AG04450 (cell line): ENCODE measurements at places on chromosomes 5 and 9.

DNA sequence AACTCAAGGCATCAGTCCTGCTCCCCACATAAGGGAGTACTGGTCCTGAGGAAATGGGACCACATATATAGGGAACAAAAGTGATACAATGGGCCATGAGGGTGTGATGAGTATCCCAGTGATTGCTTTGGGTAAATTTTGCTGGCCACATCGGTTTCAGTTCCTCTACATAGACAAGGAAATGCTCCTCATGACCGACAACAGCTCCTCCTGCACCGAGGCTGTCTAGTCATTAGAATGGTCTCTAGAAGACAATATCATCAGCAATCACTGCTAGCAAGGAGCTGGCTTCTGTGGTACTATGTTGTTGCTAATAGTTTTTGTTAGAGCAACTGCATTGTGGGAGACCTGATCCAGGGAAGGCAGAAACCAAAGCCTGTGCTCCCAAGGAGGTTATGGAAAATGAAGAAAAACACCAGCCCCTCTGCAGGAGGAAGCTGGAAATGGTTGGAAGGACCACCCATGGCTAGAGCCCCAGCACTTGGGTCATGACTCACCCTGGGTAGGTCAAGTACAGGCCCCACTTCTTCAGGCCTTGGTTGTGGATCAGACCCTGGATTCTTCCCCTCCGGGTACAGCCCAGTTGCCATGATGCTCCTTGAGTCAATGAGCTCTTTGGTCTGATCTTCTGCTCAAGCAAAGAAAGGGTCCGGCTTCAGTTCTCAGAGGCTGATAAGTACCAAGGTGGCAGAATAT, 3.4 kb upstream of the CTSL start:
- DNase-seq: no peak

DNA sequence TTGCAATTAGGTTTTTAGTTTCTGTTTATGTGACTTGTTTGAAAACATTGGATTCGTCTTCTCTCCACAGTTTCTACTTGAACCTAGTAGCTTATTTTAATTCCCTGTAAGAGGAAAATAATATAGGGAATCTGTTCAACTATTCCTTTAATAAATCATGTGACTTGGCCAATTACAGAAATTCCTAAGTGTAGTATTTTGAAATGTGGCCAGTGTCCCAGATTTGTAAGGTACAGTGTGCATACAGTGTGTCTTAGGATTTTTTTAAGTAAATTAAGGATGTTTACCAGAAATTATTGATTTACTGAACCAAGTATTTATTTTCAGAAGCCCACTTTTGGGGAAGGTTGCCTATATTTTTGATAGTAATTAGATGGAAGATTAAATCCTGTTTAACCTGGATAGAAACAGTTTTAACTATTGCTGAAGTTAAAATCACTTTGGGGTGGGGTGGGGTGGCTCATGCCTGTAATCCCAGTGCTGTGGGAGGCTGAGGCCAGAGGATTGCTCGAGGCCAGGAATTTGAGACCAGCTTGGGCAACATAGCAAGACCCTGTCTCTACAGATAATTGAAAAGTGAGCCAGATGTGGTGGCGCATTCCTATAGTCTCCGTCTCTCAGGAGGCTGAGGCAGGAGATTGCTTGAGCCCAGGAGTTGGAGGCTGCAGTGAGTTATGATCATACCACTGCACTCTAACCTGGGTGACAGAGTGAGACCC, 36.9 kb downstream of the G3BP1 start:
- DNase-seq: no peak

DNA sequence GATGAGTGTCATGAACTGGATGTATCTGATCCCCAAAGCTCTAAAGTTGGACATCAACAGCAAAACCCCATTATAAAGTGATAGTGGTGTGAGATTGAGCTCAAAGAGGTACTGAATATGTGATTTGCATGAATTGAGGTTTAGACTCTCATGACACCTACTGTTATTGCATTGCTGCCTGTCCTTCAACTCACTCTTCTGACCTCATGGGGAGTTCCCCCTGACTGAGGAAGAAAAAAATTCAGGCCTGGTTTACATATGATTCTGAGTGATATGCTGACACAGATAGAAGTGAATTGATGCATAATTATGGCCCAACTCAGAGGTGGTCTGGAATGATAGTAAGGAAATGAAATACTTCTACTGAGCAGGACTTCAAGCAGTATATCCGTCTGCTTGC, 76.2 kb upstream of the CHD1 start:
- no peak for DNase-seq

DNA sequence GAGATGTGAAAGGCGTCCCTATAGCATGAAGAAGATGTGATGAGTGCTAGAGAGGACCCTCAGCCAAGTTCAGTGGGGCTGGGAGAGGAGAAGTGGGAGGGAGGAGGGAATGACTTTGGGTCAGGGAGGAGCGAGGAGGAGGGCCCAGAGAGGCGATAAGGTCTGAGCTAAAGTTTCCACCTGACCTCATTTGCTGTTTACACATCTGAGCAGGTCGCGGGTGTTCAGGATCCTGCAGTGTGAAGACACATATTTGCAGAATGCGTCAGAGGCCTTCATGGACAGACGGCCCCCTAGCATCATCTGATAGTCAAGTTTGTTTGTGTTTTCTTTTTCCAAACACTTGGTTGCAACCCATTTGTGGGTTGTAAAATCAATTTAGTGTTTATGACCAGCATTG, 18.9 kb upstream of the IGFBPL1 start:
- no peak for DNase-seq

DNA sequence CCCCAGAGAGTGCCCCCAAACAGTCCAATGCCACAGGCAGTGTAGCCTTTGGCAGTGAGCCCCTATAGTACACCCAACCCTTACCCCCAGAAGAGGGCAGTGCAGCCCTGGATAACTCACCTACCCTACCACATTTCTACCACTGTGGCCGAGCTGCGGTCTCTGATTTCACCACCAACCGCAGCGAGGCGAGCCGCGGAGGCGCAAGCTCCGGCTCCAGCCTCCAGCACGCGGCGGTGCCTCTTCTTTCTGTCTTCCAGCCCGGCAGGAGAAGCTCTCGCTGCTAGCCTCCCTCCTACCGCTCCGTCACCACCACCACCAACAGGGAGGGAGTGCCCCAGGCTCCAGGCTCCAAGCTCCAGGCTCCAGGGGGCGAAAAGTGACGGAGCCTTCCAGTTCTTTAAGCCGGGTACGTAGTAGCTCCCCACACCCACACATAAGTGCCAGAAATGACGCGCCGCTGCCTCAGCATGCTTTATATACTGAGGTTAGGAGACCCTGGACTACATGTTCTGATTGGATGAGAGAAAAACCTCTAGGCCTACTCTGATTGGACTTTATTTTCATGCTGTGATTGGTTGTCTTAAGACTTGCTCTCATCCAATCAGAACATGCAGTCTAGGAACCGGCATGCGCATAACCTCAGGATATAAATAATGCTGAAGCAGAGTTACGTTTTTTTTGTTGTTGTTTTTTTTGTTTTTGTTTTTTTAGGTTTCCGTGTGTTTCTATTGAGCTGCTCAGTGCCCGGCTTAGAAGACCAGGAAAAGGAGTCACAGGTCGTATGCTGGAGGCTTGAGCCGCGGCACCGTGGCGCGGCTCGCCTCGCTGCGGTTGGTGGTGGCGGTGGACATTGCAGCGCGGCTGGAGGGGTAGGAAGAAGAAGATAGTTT, at the start of gene PCAT7:
Gene PCAT7, plus strand, starts transcription at position 645 of the 893 bp plus-strand sequence.
- no peak for DNase-seq

DNA sequence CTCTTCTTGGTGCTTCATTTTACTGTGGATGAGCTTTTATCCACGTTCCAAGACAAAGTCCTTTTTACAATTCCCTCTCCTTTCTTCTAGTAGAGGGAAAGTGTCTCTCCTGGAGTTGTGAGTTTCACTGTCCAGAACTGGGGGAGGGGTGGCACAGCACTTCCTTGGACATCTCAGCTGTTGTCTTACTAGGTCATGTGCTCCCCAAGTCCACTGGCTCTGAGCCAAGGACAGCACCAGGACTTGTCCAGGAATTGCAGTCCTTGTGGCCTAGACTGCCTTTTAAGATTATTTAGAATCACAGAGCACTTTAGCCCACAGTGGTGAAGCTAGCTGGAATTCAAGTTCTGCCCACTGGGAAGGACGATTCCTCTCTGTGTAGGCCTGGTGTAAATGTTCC, 700.2 kb upstream of the PTPRD start:
- DNase-seq: no peak

- no peak for DNase-seq
Measured at GRCh38 chr9:98097836-98098235, 21.2 kb downstream of the TRIM14 start.

- DNase-seq: no peak
Measured at GRCh38 chr9:114374936-114375335, 12.8 kb downstream of the AKNA start.

- DNase-seq: no peak
Measured at GRCh38 chr9:106691627-106692026, 171.3 kb upstream of the ZNF462 start.

DNA sequence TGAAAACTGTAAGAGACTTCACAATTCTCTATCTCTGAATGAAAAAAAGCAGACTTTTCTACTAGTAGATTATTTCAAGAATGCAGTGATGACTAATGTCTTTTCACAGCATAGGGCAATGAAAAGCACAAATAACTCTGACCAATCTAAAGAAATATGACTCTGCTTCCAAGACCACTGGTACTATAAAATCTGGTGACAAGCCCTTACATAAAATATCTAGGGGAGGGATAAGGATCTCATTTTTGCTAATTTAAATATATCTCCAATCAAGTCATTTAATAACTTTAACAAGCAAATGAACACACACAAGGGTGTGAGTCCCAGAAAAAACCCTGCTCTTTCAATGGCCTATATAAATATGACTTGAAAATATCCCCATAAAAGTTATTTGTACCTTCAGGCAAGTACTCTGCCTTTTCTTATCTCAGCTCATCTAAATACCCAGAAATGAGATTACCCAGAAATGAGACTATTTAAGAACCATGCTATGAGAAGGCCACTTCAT, 105.2 kb downstream of the GNAQ start:
- DNase-seq: no peak

- no peak for DNase-seq
Measured at GRCh38 chr9:104817437-104817836, 53.5 kb downstream of the NIPSNAP3B start.

DNA sequence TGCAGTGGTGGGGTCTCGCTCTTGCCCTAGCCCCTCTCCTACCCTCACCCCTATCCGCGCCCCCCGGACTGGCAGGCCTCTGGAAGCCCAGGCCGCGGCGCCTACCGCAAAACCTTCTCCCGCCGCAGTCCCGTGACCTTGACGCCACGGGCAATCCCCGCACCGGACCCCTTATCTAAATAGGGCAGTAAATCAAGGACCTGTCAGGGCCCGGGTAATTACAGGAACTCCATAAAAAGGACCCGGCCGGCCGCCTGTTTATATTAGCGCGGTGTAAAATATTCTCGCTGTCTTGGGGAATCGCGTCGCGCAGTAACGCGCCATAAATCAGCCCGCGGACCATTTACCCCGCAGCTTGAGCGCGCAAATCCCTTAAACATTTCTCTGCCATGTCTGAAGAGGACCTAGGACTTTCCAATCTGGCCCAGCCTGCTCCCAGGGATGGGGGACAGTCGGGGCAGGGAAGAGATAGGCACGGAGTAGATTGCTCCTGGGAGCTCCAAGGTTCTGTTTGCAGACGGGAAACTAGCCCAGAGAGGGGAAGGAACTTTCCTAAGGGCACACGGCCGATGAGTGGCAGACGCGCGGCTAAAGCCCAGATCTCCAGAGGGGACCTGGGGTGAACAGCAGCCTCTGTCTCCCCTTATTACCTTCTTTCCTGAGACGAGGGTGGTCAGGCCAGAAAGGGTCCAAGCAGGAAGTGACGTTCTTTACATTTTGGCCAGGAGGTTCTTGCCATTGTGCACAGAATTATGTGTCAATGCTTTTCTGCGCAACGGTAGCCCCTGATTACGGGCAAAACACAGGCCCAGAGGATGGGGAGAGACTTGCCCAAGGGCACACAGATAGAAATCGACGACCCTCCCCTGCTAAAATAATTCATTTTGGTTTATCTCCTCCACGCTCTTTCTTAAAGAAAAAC, 4.8 kb upstream of the HAND1 start:
- DNase-seq: no peak

DNA sequence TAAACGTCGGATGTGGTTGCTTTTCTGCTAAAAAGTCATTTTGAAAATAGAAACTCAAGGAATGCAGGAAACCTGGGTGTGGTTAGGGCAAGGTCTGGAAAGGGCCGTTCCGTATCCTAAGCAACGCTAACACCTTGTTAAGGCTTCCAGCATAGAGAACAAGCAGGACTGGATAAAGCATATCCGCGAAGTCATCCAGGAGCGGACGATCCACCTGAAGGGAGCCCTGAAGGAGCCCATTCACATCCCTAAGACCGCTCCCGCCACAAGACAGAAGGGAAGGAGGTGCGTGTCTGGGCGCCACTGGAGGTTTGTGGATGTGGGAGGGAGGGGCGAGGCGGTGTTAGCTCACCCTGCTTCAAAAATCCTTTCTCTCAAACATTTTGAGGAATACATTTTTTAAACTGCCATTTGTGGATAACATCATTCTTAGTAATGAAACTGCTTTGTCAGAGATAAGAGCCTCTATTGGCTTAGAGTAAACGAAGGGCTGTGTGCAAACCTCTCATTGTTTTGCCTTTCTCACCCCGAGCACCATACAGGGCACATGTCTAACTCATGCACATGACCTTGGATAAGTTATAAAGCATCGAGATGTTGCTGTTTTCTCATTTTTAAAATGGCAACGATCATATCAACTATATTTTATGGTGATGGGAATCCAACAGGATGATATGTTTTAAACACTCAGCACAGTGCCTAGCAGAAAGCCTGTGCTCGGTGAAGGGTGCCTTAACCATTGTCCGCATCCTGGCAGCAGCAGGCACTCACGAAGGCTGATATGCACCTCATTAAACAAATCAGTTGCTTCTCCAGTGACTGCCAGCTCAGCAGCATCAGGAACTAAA, 175.7 kb upstream of the OTULINL start:
- DNase-seq: no peak

DNA sequence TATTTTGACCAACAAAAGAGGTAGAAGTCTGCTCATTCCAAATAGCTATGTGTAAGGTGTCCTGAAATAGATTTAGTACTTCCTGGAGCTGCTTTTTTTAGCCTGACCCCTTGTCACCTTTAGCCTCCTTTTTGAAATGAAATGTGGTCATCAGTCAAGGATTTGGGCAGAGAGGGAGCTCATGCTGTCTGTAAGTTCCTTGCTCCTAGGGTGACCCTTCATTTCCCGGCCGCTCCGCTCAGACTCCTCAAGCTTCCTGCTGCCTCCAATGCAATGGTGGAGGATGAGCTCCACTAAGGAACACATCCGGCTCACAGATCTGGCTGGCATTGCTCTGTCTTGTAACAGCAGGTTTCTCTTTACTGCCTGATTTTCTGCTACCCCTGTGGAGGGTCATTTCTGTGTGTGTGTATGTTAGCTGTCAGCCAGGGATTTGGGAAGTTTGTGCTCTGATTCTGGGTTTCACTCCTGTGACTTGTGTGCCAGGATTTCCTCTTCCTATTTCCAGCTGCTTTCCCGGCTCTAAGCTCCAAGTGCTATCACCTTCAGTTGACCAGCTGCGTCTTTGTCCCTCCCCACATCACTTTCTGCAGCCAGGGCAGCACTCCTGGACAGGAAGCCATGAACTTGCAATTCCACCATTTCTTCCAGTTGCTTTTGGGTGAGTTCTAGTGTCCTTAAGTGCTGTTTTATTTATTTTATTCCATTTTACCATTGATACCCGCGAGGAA, 265.9 kb downstream of the ICE1 start:
- no peak for DNase-seq
